ENCODE measurements at places on chromosomes 1 and 21. TPM values are rescaled to one million over a fixed set of nuclear protein-coding genes. Genes with fewer than 3 reads are reported as not detected.

DNA sequence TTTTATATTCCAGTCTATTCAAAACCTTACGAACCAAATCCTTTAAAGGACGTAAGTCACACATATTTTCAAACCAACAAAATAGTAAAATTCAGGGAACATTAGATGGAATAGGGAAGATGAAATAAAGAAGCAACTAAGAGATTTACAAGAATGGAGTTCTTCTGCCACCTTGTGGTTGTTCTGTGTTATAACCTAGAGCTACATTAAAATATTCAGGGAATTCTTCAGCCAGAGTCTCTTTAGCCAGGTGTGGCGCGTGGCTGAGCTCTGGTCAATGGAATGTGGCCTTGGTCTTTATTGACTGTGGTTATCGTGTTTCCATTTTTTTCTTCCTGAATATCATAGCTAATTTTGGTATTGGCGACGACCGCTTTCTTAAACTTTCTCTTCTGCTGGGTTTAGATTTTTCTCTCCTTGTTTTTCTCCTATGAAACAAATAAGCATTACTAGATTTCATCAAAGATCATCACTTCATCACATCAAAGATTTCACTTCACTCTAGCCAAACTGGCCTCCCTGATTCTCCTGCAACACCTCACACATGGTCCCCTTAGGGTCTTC, 221.3 kb downstream of the MRPL39 start:
- DNase-seq: peak; percentile 4

- peak; percentile 35 for DNase-seq
These were observed 62.1 kb downstream of the SLC66A1 start for GRCh38 chr1:19374083-19374801.

- no peak for DNase-seq
These were observed 25.0 kb downstream of the UBE4B start for GRCh38 chr1:10057796-10058195.

DNA sequence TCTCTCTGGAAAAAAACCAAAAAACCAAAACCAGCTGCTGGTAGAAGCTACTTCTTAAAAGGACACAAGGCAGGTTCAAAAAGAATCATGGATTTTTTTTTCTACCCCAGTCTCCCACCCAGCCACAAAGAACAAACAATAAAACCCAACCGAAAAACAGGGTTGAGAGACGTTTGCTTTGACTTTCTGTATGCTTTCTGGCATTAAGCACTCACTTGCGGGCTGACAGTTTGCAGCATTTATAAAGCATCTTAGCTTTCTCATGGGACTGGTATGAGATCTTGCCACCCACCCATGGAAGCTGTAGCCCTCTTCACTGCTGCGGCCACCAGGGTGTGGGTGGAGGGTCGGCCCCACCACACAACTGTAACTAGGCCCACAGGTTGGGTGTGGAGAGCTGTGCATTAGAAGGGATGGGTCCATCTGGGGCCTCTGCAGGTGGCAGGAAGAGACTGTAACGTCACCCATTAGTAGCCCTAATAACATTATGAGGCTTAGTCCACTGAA, 165.7 kb downstream of the RHOU start:
- no peak for DNase-seq

DNA sequence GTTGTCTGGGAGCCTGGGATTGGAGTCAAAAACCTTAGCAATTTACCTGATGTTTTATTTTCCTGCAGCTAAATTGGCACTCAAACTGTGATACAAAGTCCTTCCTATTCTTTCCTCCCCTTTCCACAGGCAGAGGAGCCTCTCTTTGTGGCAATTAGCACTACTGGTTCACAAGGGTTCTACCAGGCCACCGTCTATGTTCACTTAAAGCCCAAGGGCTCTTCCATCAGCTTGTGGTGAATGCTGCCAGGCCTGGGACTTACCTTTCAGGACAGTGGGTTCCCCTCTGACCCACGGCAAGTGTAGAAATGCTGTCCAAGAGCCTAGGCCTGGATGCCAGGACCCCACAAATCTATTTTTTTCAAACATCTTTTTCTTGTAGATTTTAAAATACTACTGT, 251.9 kb upstream of the B3GALT2 start:
- no peak for DNase-seq

SPRR2F gene
- polyA plus RNA-seq: not detected

SYPL2 gene
- polyA plus RNA-seq: 0.05 TPM

SPRR1A gene
- not detected for polyA plus RNA-seq

DNA sequence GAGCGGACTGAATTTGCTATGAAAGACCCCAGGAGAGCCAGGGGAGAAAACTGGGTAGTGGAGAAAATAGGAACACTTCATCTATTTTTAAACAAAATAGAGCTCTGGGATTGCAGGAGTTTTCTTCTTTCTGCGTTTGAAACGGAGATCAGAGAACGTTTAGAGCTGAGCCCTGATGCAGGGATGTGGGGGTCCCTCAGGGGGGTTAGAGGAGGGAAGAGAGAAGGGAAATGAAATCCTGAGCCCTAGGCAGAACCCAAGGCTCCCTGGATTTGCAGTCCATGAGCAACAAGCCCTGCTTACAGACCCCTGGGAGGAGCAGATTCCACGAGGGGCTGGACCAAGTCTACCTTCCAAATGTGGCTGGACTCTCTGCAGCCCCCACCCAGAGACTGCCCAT, 21.8 kb downstream of the STYXL2 start:
- no peak for DNase-seq

Data from A549 (cell line).